Activated gamma-delta T cell treated with Interleukin-2 at 50 U/mL for 16 hours (primary cell): ENCODE measurements at places on chromosomes 4 and X.

- no peak for DNase-seq
These were observed 642.6 kb downstream of the PCDH7 start for GRCh38 chr4:31362756-31363155.

DNA sequence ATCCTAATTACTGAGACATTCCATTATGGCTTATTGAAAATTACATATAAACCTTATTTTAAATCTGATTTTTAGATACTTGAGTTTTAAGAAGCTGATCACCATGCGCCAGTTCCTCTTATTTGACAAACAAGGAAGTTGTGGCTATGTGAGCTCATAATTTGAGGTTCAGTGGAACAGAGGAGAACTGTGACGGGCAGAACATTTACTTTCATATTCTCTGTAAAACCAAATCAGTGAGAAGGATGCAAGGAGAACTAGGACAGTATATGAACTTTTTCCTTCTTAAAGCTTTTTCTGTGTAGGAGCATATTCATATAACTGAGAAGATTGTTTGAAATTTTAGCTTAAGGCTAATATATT lies 25.3 kb downstream of the STIM2 start:
- peak; percentile 21 for DNase-seq

DNA sequence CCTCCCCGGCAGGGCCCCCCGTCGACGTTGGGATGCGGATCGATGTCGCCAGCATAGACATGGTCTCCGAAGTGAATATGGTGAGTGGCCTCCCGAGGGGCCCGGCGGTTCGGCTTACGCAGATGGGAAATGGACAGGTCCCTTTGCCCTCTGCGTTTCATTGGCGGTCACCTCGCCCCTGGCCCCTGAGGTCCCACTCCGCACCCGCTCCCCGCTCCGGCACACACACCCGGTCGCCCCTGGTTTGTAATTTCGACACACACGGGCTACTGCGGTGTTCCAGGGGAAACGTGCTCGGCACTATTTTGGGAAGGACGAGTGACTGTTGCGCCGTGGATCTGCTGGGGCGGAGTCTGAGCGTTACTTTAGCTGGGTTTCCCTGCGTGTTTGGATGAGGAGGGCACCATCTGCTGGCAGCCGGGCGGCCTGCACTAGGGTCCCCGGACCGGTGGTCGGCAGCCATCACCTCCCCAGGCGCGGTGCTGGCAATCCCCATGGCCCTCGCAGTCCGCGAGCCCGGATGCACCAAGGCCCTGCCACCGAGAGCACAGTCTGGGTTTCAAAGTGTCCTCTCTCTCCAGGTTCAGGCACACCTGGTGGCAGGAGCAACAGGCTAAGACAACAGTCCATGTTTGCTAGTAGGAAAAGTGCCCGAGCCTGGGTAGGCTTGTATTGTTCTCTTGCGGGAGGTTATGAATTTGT lies 1.2 kb downstream of the GABRB1 start:
- DNase-seq, result peak; percentile 8

DNA sequence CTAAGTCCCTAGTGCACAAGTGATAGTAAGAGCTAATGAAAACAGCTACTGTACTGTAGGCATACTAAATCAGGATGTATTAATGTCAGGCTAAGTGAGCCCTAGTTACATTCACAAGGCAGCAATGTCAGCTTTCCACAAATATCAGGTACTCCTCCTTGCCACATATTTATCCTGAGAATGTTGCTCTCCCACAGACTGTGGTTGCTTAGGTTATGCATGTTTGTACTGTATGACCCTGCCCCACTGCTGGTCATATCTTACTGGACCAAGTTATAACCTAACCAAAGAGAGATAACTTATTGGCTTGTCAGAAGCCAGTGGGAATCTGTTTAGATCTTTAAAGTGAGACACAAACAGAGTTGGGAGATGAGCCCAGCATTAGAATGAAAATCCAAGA lies 241.0 kb downstream of the SLC39A8 start:
- DNase-seq, result no peak

GRCh38 chrX:74383611-74384010 lies 37.7 kb upstream of the SLC16A2 start:
- no peak for DNase-seq
